ENCODE measurements at places on chromosomes 16 and 17.

DNA sequence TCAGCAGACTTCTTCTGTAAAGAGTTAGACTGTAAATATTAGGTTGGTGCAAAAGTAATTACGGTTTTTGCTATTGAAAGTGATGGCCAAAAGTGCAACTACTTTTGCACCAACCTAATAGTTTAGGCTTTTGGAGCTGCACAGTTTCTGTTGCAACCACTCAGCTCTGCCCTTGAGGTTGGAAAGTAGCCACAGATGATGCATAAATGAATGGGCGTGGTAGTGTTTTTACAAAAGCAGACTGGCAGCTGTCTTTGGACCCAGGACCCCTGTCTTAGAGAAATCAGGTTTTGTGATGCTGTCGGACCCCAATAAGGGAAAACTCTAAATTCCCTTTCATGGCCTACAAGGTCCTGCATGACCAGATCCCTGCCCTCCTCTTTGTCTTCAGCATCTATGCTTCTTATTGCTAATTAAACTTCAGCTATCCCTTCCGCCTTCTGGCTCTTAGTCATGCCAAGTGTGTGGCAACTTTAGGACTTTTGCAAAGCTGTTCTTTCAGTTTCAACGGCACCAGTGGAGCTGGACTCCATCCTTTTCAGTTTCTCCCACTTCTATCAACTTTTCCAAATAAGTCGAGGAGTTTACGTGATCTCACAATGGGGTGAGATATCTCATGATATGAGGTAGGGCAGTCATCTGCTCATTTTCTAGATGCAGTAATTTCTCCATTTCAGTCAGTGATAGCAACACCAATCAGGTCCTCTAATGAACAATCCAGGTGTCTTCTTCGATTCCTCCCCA is 232.3 kb downstream of the XYLT1 start:
- DNase-seq: no peak

GRCh38 chr17:13759518-13760335 is 158.0 kb upstream of the HS3ST3A1 start:
- DNase-seq: no peak

GRCh38 chr16:66273644-66274334 is 92.7 kb upstream of the CDH5 start:
- DNase-seq: no peak

DNA sequence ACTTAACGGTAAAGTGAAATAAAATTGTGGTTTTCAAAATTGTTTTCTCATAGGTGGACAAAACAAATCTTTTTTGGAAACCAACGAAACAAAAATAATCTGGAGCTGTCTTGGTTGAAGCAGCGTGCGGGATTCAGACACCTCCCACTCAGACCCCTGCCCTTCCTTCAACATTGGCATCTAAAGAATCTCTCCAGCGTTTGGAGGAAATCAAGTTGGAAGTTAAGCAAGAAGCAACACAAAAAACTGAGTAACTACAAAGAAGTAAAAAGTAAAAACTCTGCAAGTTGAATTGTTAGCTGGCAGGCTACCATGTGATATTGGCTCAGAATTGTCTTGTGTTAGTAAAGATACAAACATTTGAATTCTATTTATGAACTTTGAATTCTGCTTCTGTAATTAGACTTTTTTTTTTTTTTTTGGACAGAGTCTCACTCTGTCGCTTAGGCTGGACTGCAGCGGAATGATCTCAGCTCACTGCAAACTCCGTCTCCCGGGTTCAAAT is 361.0 kb upstream of the PMFBP1 start:
- DNase-seq: no peak

GRCh38 chr16:5633845-5634440 is 536.3 kb upstream of the EEF2KMT start:
- no peak for DNase-seq

DNA sequence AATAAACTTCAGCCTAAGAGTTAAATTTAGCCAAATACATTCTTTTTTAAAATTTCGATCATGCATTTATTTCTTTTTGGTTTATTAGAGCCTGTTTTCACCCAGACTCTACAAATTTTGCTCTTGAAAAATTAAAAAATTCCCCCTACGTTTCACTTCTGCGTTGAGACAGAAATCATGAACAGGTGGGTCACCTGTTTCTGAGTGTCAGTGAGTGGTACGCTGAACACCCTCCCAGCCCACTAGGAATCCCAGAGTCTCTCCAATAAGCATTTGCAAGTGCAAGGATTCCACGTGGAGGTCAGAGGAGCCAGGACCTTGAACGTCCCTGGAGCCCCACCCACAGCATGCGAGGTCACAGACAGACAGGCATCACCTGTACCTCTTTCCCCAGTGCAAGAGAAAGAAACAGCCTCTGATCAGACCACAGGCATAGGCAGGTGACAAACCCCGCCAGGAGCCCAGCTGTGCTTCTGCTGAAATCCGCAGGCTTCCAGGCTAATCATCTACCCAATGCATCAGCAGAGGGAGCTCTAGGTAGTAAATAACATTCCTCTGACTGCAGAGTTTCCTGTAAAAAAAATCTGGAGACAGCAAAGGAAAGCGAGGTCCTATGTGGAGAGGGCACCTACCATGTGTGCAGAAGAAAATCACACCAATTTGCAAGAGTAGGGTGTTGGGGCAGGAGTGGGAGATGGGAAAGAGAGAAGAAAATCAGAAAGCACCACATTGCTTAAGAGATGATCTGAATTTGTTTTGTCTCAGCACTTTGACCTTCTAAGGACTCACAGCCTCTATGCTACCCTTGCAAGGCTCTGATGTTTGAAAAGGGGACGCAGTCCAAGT is 5.9 kb upstream of the XYLT1 start:
- no peak for DNase-seq
